Adipocyte (in vitro differentiated cells): ENCODE measurements at places on chromosomes 5 and 9.

DNA sequence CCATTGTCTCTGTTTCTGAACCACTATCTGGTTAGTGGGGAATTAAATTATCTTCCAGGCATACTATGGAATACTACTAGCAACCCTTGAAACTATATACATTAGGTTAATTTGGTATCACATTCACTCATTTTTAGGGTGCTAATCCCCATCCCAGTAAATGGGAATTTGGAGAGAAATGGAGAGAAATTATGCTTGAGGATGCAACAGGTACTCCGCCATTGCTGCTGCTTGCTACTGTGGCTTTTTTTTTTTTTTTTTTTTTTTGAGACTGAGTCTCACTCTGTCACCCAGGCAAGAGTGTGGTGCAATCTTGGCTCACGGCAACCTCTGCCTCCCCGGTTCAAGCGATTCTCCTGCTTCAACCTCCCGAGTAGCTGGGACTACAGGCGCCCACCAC lies 66.1 kb downstream of the AK8 start:
- no peak for DNase-seq

DNA sequence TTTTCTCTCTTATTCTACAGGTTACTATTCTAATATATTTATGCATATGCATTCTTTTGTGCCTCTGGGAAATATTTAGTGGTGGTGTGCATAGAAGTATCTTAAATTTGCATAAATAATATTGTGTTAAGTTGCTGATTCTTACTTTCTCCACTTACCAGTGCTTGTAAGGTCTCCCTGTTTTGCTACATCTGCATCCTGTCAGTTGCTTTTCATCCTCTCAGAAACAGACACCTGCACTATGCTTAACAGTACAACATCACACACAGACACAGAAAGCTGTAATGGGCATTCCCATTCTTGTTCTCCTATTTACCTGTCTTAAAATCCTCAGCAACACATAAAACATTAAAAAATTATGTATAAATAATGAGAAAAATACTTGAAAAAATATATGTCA lies 713.3 kb upstream of the RGMB start:
- DNase-seq, result no peak

DNA sequence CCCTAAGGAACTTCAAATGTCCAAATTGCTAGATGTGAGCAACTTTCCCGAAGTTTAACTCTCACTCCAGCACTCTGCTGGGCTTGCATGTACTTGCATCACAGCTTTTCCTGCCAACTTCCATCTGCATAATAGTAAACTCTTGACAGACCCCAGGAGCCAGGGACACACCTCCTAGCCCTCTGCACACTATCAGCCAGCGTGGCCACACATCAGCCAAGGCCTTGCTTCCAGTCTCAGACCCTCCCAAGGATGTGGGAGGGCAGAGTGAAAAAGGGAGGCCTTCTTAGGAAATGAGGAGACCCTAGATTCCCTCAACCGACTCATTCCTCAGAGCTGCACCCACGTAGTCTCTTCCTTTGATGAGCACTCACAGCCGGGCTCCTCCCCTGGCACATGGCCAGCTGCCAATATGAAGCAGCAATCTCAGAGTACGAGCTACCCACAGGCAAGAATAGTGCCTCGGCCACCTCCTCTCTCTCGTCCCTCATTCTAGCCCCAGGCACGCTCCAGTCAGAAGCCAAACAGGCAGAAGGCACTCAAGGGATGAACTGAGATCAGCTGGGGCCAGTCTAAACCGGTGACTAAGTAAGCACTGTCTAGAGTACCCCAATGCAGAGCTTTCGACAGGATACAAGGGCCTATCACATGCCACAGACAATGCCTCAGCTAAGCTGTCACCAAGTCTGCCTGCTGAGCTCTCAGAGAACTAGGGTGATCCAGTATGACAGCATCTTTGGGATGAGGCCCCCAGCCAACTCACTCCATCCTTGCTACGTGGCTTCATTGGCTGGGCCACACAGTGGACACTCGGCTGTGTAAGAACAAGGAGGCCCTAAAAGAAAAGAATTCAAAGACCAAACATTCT lies 2.3 kb downstream of the P4HA2 start:
- peak; percentile 89 for DNase-seq

GRCh38 chr5:44783634-44784315 lies 25.0 kb upstream of the MRPS30 start:
- DNase-seq, result no peak

DNA sequence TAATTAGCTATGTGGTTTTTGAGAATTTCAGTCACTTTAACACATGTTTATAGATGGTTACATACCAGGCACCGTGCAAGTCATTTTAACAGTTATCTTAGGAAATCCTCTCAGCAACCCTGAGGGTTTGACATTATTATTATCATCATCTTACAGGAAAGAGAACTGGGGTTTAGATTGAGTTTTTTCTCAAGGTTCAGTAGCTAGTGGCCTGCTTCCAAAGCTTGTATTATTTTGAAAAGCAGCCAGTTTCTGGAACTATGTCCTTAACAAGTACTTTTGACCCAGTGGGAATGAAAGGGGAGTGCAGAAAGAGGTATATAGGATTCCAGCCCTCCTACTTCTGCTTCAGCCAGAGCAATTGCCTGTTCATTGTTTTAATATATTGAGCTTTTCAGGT lies 157.5 kb downstream of the COMMD10 start:
- peak; percentile 38 for DNase-seq

DNA sequence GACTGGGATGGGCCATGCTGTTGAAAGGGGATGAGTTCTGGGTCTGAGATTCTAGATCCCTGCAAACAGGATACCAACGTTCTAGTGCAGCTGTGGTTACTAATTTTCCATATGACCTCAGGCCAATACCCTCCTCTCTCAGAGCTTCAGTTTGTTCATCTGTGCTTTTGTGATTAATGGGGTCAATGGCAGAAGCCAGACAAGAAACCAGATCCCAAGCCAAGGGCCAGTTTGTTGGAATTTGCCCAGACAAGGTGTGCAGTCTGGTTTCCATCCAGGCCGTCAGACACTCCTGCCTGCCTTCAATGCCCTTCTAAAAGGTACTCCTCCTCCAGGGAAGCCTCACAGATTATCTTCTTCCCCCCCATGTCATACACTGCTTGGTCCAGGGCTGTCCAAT lies 11.4 kb downstream of the MYORG start:
- DNase-seq, result no peak

GRCh38 chr5:119287547-119288111 lies 68.2 kb upstream of the TNFAIP8 start:
- peak; percentile 27 for DNase-seq
